NCI-H1694 treated with DMSO at 0.1 percent for 48 hours (cell line): ENCODE measurements at places on chromosomes 11 and 22.

- no peak for DNase-seq
Observed at GRCh38 chr11:86360775-86361395, 13.8 kb upstream of the CCDC81 start.

DNA sequence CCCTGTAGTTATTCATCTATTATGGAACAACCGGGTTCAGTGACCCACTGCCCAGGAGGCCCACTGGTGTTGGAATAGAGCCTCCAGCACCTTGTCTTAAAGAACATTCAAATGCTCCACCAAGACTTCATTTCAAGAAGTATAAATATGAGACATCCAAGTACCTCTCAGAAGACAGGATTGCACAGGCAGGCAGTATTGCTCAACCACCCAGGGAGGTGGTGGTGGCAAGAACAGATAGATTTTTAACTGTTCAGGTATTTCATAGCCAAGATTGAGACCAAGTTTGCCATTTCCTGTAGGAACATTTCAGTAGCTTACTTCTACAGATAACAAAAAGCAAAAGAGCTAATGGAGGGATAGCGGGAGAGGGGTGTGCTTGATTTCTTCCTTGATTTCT lies 78.7 kb downstream of the COMMD9 start:
- DNase-seq = no peak

DNA sequence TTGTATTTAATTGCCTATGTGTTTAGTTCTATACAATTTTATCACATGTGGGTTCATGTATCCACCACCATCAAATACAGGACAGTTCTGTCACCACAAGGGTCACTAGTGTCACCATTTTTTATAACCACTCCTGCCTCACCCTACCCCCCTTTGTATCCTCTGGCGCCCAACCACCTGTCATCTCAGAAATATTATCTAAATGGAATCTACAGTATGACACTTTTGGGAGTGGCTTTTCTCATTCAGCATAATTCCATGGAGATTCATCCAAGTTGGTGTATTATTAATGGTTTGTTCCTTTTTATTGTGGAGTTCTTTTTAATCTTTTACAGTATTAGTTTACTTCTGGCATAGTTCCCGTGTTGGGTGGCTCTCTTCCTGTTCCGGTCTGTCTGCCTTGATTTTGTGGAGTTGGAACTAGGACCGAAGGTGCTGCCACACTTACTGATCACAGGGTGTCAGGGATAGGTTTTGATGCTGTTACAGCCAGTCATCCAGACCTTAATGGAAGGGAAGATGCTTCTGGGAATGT lies 58.5 kb downstream of the TNRC6B start:
- DNase-seq = no peak

DNA sequence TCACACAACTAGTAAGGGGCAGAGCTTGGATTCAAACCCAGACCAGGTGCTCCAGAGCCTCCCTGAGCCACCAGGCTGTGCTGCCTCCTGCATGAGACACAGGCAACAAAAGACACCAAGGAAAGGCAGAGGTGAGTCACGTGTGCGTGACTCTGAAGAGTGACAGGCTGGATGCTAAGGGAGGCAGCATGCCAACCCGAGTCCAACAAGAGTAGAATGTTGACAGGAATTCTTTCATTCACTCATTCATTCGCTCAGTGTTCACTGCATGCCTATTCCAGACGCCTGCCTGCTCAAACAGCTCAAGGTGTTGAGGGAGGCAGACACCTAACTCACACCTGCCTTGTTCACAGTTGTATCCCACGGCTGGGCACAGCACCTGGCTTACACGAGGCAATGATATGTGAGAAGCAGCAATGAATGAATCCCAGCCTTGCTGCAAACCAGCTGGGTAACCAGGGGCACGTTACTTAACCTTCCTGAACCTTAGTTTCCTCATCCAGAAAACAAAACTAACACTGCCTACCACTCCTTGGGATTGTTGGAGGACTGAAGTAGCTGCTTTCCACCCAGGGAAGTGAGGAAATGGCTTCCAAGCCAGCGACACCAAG lies 73.8 kb upstream of the ARFGAP3 start:
- DNase-seq = no peak
